Urinary bladder (tissue), 4 donors: ENCODE measurements at places on chromosomes 1 and 21. TPM values are rescaled to one million over a fixed set of nuclear protein-coding genes. Genes with fewer than 3 reads are reported as not detected.

GRCh38 chr21:44752671-44753235 lies 41.4 kb upstream of the TSPEAR start:
- DNase-seq, result no peak

DNA sequence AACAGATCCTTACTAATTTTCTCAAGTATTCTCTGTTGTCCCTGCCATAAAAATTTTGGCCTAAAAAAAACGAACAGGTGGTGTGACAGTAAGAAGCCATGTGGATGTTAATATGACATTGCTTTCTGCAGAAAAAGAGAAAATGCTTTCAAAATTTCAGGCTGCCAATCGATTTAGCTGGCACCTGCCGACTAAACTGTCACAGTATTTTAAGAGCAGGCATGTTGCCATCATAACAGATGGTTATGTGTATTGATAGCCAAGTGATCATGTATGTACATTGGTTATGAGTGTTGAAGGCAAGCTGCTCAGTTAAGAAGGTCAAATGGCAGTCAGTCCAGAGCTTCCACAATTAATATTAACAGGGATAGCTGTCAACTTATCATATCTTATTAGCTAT lies 1017.0 kb downstream of the MRPL39 start:
- no peak for DNase-seq

DNA sequence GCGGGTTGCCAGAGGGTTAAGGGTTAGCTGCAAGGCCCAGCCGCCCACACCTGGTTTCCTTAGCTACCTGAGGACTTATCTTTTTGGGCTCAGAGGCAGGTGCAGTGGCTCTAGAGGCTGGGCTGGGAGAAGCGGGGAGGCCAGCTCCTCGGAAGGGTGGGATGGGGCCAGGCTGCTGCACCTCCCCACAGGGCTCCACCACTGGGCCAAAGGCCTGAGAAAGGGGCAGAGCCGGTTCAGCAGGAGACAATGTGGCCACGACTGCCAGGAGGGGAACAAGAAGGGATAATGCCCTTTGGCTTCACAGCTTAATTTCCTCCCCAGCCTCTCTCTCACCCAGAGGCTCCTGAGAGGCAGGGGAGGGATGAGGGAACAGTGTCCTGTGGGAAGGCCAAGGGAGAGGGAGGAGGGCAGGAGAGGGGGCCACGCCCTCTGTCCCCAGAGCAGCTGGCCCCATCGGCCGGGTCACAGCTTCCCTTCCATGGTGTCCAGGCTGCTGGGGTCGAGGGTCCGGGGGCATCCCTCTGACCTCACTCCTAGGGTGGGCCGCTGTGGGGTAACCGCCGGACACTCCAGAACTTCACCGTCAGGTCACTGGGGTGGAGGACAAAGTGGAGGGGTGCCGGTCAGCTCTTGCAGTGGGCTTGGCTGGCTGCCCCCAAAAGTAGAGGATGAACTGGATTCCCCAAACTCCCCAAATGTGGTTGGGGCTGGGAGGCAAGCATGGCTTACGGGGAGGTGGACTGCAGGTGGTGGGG lies 50.4 kb downstream of the KIF21B start:
- no peak for DNase-seq

- no peak for DNase-seq
Measured at GRCh38 chr1:63074321-63074720, 248.0 kb upstream of the FOXD3 start.

- DNase-seq, result peak; percentile 69
Measured at GRCh38 chr1:94036730-94037129, 84.2 kb downstream of the ABCA4 start.

DNA sequence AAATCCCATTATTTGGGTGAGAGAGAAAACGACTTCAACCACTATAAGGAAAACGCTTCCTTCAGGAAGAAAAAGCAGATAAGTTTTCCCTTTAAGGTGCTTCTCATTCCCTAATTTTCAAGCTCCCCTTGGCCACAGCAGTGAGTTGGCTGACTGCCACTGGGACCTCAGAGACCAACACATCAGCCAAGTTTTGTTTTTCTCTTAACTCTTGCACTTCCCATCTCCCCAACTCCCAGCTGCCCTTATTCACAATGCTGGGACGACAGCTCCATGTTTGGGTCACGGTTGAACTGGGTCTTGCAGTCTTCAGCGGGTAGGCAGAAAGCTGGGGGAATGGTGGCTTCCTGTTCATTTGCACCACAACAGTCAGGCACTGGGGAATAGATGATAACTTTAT lies 18.9 kb downstream of the SGIP1 start:
- no peak for DNase-seq

DNA sequence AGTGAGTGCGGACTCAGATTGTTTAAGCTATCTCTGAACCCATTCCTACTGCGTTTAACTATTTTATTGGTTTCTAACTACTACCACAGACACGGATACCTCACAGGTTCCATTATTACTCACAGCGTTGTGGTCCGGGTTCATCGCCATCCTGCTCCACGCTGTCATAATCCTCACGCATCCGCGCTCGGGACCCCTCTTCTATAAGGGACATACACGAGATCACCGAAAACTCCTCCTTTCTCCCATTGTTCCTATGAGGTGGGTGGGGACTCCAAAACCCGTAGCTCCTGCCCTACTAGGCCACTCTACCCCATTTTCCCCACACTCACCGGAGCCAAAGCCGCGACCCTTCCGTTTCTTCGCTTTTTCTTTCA lies 610 bp downstream of the RBM8A start:
- DNase-seq, result no peak

The MAB21L3 gene
- 3.2 TPM for total RNA-seq

The UTS2 gene
- 0.16 TPM for total RNA-seq

The RAD54L gene
- 2.6 TPM for total RNA-seq

The AGT gene
- 8.7 TPM for total RNA-seq

The GPR52 gene
- total RNA-seq, result 4.4 TPM

The BRINP3 gene
- 10.8 TPM for total RNA-seq
